ENCODE measurements at places on chromosomes 4 and X.

DNA sequence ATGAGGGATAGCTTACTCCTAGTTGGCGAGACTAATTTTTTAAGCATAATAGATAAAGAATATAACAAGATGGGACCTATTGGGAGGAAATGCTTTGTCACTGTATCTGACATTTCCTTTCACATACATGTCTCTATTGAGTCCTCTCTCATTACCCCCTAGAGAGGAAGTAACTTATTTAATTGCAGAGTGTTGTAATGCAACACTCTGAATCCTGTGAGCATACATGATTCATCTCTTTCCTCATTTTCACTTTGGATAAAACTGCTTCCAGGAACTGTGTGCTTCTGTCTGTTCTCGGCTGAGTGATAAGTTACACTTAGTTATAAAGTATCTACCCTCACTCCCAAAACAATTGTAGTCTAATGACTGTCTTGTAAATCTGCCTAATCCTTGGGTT is 266.1 kb upstream of the ANXA10 start:
- DNase-seq: no peak

GRCh38 chr4:5385741-5386311 is 322.5 kb downstream of the EVC2 start:
- DNase-seq: no peak

GRCh38 chr4:17142232-17142711 is 243.8 kb upstream of the LDB2 start:
- DNase-seq: no peak

DNA sequence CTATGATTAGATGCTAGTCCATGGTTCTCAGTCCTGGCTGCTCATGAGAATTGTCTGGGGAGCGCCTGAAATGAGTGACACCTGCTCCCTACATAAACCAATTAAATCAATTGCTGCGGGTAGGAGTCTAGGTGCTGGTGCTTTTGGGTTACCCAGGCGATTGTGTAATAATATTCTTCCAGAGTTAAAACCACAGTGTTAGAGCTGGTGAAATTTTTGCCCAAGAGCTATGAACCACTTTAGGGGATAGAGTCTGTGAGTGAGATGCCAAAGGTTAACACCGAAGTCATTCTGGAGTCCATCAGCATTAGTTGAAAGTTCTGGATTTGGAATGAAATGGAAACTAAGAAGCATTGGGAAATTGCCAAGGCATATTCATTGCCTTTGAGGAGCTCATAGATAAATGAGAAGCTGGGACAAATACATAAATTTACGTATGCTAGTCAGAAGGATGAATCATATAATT is 15.3 kb downstream of the PDK3 start:
- no peak for DNase-seq

GRCh38 chr4:168451744-168452390 is 28.4 kb downstream of the DDX60L start:
- DNase-seq: no peak

DNA sequence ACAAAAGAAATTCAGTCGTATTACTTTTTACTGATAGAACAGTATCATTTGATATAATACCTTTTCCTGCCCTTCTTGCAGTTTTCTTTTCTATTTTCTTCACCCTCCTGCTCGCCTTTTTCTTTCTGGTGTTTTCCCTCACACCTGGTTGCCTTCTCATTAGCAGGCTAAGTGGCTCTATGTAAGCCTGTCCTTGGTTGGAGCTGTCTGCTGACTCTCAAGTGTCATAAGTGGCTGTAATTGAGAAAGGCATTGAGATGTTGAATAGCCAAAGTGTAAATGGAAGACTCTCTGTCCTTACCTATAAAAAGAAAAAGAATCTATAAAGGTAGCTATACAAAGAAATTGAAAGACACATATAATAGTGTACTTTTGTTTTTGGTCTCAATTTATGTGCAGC is 180.7 kb downstream of the ADGRL3 start:
- DNase-seq: no peak

- DNase-seq: no peak
These were observed 1.7 kb upstream of the GPR50 start for GRCh38 chrX:151174581-151175282.

- no peak for DNase-seq
These were observed 8.8 kb upstream of the TLL1 start for GRCh38 chr4:165864271-165864670.

- no peak for DNase-seq
These were observed 984.2 kb upstream of the ADGRL3 start for GRCh38 chr4:60215906-60216305.

GRCh38 chr4:173343832-173344397 is 9.8 kb upstream of the HMGB2 start:
- DNase-seq: no peak

GRCh38 chr4:47368211-47368610 is 95.3 kb downstream of the COMMD8 start:
- DNase-seq: no peak

GRCh38 chrX:42247241-42247640 is 323.9 kb upstream of the CASK start:
- DNase-seq: no peak

DNA sequence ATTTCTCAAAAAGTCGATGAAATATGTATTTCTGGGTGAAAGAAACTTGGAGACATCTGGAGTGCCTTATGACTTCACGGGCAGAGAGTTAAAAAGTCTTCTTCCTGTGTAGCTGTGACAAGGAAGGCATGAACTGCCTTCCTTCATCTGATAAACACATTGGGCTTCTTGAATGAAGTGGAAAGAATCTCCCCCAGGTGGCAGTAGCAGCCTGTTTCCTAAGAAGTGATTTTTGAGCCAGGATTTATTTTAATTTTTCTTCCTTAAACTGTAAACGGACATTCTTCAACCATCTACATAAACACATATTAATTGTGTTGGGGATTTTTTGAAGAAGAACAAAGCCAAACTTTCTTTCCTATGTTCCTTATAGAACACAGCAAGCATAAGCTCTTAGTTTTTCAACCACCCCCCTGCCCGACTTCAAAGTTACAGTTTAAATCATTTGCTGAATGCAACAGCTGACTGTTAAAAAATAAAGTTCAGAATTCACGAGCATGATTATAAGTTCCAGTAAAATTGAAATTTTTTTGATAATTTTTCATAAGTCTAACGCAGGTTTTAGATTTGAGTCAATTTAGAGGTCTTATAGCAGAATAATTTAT is 980 bp upstream of the GIMD1 start:
- no peak for DNase-seq

DNA sequence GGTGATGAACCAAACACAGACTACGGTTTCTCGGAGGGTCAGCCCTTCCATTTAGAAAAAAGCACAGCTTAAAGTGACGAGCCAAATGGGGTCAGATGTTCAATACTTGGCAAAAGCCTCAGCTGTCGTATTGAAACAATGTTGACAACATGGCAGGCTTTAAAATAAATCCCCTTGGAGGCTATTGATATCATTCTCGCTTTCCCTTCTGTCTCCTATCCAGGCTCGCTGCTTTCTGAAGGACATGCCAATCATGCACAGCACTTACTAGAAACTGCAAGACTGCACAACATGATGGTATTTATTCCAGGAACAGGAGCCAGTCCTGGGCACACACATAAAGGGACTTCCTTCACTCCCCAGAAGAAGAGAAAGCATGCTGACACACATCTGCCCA is 137.9 kb downstream of the SLC7A11 start:
- DNase-seq: no peak

DNA sequence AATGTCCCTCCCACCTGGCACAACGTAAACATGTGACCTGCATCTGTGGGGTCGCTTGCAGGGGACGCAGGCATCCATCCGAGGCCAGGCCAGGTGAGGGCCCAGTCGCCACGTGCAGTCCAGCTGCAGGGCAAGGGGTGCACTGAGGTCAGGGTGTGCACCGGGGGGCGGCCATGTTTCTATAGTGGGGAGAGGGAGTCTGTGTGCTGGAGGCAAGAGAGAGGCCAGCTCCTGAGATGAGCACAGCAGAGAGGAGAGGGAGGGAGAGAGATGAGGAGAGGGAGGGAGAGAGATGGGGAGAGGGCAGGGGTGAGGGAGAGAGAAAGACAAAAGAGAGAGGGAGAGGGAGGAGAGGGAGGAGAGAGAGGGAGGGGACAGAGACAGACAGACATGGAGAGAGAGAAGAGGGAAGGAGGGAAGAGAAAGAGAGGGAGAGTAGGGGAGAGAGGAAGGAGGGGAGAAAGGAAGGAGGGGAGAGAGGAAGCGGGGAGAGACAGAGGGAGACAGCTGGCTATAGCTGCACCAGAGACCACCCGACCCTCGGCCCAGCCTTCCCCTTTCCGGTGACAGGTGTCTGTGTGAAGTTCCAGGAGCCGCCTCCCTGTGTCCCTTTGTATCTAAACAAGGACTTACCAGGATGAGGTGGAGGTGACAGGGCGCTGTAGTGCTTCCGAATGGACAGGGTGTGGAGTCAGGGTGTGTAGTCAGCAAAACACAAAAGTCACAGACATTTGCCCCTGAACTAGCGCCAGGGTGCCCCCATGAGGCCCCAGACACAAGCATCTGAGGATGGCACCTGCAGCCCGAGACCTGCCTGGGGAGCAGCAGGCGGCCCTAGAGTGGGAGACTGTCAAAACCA is 68.7 kb downstream of the ADRA2C start:
- DNase-seq: no peak

DNA sequence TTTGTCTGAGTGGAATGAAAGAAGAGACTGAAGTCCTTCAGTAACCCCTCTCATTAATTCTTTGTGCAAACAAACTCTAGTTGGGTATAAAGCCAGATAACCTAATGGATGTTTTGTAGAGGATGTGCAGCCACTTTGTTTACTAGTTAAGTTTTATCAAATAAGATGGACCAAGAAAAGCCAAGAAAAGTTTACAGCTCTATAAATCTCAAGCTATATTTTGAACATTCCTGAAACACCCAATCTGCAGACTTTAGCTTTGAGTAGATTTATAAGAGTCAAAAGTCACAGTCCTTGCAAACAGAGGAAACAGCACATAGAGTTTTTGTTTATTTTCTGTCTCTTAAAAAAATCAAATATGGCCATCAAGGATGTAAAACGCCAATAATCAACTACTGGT is 452.9 kb downstream of the SPRY1 start:
- DNase-seq: no peak

DNA sequence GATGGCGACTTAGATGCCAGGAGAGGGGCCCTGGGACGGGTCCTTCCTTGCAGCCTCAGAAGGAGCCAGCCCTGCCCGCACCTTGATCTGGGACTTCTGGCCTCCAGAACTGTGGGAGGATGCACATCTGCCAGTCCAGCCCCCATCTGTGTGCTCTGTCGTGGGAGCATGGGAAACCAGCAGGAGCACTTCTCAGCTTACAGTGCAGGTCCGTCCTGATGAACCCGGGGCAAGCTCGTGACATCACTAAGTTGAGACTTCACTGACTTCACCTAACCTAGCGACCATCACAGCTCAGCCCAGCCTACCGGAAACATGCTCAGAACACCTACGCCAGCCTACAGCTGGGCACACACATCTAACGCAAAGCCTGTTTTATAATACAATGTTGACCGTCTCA is 38.1 kb downstream of the ABLIM2 start:
- no peak for DNase-seq

- DNase-seq: no peak
These were observed 6.3 kb upstream of the FAM200B start for GRCh38 chr4:15675356-15675755.

- DNase-seq: no peak
These were observed 80.7 kb upstream of the EOLA2 start for GRCh38 chrX:150018931-150019361.

DNA sequence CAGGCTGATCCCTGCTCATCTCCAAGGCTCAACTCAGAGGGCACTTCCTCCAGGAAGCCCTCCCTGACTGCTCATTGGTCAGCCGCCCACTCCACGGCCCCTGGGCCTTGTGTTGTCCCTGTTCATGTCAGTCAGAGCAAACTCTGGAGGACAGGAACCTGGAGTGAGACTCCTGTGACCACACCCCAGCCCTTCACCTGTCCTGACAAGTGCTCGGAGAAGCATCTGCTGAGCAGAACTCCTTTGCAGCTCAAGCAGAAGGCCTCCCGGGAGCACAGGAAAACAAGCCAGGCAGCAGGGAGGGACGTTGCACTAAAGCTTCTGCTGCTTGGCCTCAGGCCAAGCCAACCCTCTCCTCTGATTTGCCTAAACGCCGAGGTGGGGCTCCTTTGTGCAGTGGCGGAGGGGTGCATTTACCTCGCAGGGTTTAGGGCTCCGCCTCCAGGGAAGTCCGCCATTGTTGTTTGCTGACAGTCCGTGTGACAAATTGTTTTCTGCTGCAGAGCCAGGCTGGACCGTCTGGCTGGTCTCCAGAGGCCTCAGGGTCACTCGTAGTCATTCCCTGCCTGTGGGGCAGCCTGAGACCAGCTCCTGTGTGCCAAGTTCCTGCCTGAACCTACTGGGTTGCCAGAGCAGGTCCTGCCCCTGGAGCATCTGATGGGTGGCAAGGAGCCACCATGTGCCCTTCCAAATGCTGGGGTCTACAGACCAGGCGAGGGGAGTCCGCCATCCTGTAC is 61.8 kb downstream of the C4orf50 start:
- no peak for DNase-seq

- no peak for DNase-seq
These were observed 75.1 kb downstream of the PRKX start for GRCh38 chrX:3638280-3638873.

GRCh38 chrX:33014949-33015348 is 196.4 kb downstream of the DMD start:
- DNase-seq: no peak

DNA sequence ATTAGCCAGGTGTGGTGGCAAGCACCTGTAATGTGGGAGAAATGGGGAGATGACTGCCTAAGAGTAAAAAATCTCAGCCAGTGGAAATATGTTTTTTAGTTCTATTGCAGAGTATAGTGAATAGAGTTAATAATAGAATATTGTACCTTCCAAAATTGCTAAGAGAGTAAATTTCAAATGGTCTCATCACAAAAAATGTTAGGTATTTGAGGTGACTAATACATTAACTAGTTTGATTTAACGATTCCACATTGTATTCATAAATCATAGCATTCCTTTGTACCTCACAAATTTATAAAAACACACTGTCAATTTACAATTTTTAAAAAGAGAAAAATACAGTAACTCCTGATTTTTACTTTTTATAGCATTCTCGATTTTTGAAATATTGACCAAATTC is 681.5 kb upstream of the EPHA5 start:
- no peak for DNase-seq

GRCh38 chr4:26557164-26557563 is 26.7 kb upstream of the TBC1D19 start:
- DNase-seq: no peak

DNA sequence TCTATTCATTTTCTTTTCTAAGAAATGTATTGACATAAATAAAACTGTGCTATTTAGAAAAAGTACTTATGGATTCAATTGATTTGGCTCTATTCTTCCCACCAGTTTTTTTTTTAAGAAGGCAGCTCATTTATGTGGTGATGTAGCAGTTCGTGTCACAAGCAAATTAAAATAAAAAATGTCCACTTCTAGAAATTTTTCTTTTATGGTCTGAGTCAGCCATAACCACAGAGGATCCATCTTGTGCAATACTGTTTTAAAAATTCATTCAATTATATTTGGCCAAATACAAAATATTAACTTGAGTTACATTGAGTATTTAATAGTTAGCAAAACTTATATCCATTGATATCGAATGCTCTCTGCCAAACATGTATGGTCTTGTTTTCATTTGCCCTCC is 207.9 kb upstream of the FAT1 start:
- DNase-seq: no peak

Data from stimulated activated CD8-positive, alpha-beta memory T cell treated with anti-CD3 and anti-CD28 coated beads, Interleukin-15, amount 100 ng/mL, for 24 hours (primary cell).